ENCODE measurements at places on chromosomes 7 and 10.
A peak's percentile ranks its signal among the peaks of the same experiment; 100 is the strongest.

- no peak for DNase-seq
These were observed 526.7 kb upstream of the NRP1 start for GRCh38 chr10:33861016-33861704.

GRCh38 chr10:76350583-76350982 lies 919.2 kb downstream of the LRMDA start:
- no peak for DNase-seq

DNA sequence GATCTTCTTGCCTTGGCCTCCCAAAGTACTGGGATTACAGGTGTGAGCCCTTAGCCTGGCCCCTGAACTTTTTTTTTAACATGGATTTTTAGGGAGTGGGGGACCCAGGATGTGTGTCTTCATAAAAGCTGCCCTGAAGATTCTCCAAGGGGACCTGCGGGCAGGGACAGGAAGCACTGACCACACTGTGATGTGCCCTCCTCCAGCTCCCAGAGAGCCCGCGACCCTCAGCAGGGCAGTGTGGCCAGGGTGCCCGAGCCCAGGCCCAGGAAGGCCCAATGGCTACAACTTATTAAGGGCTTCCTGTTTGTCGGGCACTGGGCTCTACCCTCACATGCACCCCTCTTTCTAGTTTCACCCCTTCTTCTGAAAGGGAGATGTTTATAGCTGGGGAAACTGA lies 2.5 kb upstream of the RET start:
- no peak for DNase-seq

- DNase-seq = no peak
These were observed 293.5 kb downstream of the SFMBT2 start for GRCh38 chr10:7117177-7117799.

DNA sequence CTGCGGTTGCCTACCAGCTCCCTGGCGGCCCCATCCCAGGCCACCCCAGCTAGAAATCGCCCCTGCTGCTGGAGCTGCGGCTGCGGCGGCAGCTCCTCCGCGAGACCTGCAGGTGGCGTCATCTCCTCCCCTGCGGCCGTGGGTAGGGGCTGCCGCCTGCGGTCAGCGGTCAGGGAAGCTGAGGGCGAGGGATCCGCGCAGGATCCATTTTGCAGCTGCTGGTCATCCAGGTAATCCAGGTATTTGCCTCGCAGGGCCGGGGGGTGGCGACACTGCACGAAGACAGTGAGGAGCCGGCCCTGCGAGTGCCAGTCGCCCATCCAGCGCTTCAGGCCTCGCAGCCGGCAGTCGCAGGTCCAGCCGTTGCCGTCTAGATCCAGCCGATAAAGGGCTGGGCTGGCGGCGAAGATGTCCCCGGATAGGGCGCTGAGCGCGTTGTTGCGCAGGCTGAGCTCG lies 1.5 kb downstream of the TRIL start:
- peak; percentile 70 for DNase-seq

DNA sequence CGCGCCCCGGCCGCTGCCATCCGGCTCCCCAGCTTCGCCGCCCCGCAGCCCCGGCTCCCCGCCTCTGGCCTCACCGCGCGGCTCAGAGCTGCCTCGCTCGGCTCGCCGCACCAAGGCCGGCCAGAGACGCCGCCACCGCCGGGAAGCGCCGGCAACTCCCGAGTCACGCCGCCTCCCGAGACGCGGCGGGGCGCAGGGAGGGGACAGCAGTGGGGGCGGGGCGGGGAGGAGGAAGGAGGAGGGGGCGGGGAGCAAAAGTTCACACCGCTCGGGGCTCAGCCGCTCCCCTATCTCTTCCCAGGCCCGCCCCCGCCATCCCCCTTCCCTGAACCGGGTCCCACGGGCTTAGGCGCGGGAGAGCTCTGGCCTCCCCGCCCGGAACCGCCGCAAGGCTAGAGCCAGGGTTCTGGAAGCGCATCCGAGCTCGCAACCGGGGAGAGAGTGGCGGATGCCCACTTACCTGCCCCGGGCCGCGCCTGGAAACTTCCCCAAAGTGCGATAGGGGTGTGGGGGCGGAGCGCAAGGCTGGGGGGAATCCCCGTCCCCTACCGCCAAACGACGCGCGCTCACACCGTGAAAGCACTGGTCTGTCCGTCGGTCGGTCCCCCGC lies 1.0 kb downstream of the CHST15 start:
- DNase-seq = no peak

- no peak for DNase-seq
These were observed 757.0 kb upstream of the GALNT17 start for GRCh38 chr7:70374772-70375533.

DNA sequence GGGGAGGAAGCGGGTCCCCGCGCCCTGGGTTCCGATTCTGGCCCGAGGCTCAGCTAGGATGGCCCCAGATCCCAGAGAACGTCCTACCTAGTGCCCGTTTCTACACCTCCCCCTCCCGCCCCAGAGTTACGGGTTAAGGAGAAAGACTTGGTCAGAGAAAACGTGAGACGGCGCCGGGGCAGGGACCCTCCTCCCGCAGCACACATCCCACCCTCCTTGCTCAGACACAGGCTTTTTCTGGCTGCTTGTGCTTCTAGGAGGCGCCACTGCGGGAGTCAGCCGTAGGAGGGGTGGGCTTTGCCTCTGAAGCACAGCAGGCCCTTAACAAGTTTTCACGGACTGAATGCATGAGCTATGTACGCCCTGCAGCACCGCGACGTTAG lies 104.9 kb upstream of the LEP start:
- DNase-seq = no peak

DNA sequence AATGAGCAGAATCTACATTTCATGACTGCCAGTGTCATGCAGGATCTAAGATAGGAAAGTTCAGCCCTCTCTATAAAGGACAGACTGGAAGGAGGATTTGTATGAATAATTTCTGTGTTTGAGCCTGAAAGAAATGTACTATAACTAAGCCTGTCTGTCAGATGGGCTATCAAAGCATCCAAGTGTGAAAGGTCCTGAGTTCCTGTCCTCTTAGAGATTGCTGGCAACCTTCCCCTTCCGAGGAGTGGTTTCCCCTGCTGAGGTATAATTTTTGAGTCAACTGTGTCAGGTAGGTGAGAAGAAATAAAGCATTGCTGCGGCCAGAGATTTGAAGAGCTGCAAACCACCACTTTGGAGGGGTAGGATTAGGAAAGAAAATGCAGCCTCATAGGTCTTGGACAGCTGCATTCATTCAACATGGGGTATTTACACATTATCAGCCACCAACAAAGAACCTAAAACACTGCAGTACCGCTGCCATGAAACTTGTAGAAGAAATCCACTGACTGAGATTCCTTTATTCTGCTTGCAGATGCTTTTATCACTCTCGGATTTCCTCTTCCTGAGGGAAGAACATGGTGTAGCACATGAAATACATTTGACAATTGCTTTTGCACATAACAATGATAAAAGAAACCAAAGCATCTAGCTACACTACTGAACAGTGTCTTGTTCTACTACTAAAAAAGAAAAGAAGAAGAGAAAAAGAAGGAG lies 189.1 kb downstream of the DGKI start:
- no peak for DNase-seq

GRCh38 chr10:110868981-110869380 lies 2.7 kb upstream of the PDCD4 start:
- no peak for DNase-seq

DNA sequence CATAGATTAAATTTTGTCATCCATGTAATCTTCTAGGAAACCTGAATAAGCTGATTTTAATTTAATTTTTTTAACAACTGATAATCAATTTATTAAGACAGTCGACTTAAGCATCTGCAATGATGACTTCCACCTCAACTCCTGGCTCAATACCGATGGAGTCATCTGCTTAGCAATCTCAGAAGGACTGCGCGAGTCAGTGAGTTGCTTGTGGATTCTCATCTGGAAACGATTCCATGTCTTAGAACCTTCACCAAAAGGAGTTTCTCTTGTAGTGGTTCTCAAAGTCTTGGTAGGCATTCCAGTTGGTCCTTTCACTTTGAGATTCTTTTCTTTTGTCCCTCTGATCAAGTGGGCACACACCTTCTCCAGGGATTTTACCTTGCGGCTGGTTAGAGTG lies 85.5 kb downstream of the XRCC2 start:
- DNase-seq = no peak

- DNase-seq = no peak
These were observed 52.5 kb downstream of the CSGALNACT2 start for GRCh38 chr10:43190775-43191174.

DNA sequence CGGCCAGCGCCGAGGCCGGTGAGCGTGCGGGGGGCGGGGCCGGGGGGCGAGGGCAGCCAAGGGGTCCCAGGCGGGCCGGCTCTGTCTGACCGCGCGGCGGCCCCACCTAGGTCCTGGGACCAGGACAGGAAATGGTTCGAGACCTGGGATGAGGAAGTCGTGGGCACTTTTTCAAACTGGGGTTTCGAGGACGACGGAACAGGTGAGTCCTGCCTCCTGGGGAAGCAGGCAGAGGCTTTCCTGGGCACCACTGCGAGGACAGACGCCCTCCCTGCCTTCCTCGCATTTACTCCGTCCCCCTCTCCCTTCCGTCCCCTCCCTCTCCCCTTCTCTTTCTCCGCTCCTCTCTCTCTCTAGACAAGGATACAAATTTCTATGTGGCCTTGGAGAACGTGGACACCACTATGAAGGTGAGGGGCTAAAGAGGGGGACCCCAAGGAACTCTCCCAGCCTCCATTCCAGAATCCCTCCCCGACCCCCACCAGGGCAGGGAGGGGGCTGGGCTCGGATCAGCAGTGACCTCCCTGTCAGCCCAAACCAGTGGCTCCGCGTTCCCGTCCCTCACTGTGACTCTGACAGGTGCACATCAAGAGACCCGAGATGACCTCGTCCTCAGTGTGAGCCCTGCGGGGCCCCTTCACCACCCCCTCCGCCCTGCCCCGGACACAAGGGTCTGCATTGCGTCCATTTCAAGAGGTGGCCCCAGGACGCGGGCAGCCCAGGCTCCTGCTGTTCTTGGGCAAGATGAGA lies 2.6 kb upstream of the MUC12 start:
- DNase-seq = no peak

GRCh38 chr7:41826641-41827040 lies 123.8 kb upstream of the INHBA start:
- DNase-seq = no peak

DNA sequence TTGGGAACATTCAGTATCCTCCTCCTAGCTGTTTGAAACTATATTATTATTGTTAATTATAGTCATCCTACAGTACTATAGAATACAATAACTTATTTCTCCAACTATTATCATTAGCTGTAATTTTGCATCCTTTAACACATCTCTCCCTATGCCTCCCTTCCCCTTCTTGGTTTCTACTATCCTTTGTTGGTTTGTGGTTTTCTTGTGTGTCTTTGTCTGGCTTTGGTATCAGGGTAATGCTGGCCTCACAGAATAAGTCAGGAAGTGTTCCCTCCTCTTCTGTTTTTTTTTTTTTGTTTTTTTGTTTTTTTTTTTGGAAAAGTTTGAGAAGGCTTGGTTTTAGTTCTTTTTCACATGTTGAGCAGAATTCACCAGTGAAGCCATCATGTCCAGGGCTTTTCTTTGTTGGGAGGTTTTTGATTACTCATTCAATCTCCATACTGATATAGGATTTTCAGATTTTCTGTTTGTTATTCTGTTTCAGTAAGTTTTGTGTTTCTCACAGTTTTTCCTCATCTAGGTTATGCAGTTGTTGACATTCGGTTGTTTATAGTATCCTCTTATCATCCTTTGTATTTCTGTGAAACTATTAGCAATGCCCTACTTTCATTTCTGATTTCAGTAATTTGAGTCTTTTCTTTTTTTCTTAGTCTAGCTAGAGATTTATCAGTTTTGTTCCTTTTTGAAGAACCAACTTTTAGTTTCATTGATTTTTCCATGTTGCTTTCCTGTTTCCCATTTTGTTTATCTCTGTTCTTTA lies 21.6 kb downstream of the C1GALT1 start:
- DNase-seq = no peak

DNA sequence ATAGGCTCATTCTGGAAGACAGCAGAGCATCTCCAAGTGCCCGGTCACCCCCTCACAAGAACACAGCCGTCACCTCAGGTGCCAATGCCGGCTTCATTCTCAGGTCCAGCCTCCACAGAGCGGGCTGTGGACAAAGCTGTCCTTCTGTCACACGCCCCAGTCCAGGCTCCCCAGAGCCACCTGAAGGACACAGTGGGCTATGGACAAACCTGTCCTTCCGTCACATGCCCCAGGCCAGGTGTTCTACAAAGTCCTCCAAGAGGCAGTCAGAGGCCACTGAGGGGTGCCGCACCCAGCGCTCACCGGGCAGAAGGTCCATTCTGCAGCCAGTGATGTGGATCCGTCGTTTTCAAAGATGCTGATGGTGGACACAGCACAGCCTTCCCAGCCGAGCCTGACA lies 173.2 kb upstream of the PPP2R2D start:
- no peak for DNase-seq

DNA sequence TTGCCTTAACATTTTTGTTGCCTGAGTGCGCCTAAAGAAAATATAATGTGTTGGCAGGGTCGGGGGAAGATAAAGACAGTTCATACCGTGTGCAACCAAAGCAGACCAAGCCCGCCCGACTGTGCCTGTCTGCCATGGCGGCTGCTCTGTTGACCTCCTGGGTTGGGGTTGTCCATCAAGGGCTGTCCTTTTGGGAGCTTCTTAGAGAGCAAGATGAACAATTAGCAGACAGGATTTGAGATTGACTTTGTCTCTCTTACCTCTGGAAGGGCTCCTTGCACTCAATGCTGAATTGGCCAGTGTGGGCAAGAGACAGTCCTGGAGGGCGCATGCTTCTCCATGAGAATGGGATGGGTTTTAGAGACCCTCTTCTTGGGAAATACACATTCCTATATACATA lies 319.6 kb downstream of the GLRX3 start:
- DNase-seq = no peak

DNA sequence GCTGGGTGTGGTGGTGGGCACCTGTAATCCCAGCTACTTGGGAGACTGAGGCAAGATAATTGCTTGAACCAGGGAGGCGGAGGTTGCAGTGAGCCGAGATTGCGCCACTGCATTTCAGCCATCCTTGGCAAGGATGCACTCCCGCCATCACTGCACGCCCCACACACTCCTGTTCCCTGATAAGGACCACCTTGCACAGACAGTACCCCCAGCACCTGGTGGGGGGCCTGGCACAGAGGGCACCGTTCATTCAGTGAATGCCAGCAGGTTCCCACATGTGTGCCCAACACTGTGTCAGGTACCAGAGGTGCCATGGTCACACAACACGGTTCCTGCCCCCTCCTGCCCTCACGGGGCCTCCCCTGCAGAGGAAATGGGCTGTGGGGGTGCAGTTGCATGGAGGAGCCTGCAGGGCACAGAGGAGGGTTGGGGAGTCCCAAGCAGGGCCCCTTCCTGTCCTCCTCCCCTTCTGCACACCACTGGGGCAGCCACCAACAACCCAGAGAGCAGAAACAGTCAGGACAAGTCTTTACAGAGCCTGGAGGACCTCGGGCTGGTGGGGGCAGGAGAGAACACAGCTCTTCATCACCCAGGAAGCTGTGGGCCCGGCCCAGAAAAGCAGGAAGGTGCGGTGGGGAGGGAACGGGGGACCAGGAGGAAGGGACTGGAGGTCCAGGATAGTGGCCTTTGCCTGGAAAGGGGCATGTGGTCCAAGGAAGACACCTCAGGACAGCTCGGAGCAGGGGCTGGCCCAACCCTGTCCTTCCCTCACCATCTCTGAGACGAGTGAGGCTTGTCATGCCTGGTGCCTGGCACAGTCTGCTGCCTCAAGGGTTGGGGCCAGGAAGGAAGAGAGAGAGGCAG lies 7.1 kb downstream of the CRYGN start:
- no peak for DNase-seq
